ENCODE measurements at places on chromosomes 7 and 10.

DNA sequence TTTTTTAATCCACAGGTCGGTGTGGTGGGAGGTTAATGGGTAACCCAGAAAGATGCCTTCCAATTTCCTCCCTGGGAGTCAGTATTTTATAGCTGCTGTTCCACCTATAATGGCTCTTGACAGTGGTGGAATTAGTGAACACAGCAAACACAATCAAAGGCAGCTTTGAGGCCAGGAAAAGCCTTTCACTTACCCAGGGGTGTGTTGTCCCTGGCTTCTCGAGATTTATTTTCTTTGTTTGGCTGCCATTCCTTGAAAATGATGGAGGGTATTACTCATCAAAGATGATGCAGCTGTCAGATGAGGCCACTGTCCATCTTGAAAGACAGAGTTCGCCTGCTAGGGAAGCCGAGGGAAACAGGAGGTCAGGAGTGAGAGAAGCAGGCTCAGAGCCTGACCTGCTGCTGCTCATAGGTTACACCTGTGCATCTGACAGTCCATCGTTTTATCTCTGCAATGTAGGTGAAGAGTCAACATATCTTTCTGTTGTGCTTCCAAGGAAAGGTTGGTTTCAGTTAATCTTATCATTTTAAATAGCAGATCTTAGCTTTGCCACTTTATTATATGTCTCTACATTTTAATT is 221.6 kb downstream of the XPNPEP1 start:
- DNase-seq: no peak

- no peak for DNase-seq
These were observed 46.8 kb downstream of the KIAA1549 start for GRCh38 chr7:138934367-138934766.

DNA sequence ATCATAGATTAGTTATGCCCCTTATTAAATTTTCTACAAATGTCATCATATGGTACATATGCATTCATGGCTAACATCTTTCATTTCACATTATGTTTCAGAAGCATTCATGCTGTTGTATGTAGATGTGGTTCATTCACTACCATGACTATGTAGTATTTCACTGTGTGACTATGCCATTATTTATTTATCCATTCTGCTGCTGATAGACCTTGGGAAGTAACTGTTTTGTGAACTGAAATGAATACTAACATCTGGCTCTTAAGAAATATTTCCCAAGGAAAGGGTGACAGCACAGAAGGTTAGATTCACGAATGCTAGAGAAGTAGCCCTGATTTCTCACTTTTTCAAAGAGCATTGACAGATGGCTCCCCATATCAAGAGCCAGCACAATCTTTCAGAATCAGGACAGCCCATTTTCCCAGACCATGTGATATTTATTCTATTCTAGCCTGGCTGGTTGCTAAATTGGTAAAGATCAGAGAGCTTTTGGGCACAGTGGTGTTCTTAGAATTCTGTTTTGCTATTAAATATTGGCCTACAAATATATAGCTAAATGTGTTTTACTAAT is 157.4 kb downstream of the DYNC1I1 start:
- no peak for DNase-seq

GRCh38 chr10:79068562-79069324 is at the start of gene ZMIZ1:
Gene ZMIZ1 (plus strand): TSS chr10:79068966. CDS start chr10:79201633, 132,667 bp downstream.
- DNase-seq: peak; percentile 90

- DNase-seq: no peak
These were observed 130.3 kb upstream of the SLC13A1 start for GRCh38 chr7:123329988-123330643.

DNA sequence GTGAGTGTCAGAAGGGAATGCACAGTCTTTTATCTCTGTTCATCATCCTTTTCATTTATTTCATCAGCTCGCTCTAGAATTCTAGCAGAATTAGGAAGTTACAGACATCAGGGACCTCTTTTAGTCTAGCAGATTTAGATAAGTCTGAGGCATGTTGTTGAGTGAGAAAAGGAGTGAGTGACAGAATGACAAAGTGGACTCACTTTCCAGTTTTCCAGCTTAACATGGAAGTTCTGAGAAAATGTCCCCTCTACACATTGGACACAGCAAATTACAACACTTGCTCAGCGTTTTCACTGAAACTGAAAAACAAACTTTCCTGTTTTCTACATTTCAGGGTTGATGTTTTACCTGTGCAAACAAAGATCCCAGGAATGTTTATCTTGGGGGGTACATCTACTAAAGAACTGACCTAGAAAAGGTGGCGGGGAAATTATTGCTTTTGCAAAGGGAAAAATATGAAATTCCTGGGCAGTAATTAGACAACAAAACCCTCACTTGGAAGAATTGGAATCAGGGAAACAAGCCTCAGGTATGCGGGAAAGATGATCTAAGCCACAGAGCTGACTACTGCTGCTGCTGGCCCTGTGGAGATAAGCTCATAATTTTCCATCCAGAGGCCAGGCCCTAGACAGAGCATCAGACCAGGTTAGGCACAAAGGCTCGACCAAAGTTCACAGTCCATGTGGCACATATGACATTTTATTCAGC is 14.6 kb upstream of the CYP3A5 start:
- DNase-seq: no peak

GRCh38 chr10:78619115-78619851 is 449.5 kb upstream of the ZMIZ1 start:
- no peak for DNase-seq

- DNase-seq: no peak
These were observed 110.8 kb downstream of the TPK1 start for GRCh38 chr7:144725070-144725469.

DNA sequence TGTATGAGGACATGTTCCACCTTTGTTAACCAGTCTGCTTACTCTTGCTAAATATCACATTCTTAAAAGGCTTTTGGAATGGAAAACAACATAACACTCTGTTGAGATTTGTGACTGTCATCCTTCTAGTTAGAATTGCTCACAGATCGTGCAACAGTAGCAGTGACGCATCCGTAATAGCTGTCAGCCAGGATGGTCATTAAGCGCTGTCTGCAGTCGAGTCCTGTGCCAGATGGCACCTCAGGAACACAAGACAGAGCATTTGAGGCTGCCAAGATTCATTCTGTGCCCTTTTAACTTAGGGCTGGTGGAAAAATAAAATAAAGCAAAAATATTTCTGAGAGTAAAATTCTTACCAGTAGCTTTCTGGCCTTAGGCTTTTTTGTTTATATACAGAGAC is 348.6 kb downstream of the ANKRD7 start:
- DNase-seq: no peak

GRCh38 chr7:100467638-100468373 is 3.7 kb upstream of the SPACDR start:
- no peak for DNase-seq

- no peak for DNase-seq
These were observed 74.0 kb downstream of the JMJD1C start for GRCh38 chr10:63391812-63392211.

- DNase-seq: no peak
These were observed 467.4 kb downstream of the NEBL start for GRCh38 chr10:20429742-20430141.

DNA sequence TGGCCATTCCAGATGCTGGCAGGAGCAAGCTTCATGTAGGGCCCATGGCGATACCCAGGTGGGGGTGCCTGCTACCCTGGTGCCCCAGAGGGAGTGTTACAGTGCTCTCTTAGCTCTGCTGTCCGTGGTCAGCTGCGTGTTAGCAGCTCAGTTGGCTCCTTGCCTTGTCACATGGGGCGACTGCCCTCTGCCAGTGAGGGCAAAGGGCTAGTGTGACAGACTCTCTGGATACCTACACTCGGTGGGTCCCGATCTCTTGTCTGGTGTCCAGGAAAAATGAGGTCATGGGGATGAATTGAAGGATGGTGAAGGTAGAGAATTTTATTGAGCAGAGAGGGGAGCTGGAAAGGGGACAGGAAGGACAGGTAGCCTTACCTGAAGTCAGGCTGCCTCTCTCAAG is 152.2 kb downstream of the CYP26A1 start:
- DNase-seq: no peak

- no peak for DNase-seq
These were observed 138.4 kb upstream of the HGF start for GRCh38 chr7:81908220-81908619.

DNA sequence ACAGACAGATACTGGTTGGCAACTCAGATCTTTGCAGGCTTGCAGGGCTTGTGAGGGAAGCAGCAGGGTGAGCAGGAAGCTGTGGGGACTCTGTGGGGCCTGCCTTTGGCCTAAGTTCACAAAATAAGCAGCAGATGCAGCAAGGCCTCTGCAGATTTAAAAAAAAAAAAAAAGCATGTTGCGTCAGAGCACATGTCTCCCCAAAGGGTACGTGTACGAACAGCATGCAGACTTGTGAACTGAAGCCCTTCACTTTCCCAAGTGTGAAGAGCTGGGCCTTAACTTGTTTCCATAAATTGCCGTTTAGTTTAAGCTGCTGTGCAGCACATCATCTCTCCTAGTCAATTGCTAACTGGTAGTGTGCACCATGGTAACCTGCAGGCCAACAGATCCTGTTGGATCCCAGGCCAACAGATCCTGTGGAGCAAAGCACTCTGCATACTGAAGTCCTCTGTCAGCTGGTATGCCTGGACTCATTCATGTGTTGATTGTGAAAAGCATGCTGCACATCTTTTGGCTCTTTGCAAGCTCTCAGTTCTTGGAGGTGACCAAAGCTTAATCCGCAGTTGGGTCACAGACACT is 10.8 kb upstream of the XPNPEP1 start:
- DNase-seq: no peak

DNA sequence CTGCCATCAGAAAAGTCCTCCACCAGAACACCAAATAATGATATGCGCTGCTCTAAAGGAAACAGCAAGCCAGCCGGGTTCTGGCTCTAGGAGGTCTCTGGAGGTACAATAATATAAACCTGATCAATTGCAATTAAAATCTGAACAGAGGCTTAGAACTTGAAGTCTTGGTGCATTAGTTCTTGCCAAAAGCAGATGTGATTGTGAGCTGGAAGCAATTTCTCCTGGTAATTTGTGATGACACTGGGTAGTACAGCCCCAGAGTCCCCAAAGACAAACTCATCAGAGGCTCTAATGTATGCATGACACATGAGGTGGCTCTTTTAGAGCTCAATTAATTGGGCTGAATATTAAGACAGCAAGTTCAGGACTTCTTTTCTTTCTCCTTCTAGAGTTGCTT is 3.3 kb downstream of the ETV1 start:
- no peak for DNase-seq

GRCh38 chr7:158966780-158967390 is 110.5 kb downstream of the DYNC2I1 start:
- DNase-seq: no peak

- DNase-seq: peak; percentile 35
These were observed 20.3 kb downstream of the NCAPG2 start for GRCh38 chr7:158684329-158684728.

DNA sequence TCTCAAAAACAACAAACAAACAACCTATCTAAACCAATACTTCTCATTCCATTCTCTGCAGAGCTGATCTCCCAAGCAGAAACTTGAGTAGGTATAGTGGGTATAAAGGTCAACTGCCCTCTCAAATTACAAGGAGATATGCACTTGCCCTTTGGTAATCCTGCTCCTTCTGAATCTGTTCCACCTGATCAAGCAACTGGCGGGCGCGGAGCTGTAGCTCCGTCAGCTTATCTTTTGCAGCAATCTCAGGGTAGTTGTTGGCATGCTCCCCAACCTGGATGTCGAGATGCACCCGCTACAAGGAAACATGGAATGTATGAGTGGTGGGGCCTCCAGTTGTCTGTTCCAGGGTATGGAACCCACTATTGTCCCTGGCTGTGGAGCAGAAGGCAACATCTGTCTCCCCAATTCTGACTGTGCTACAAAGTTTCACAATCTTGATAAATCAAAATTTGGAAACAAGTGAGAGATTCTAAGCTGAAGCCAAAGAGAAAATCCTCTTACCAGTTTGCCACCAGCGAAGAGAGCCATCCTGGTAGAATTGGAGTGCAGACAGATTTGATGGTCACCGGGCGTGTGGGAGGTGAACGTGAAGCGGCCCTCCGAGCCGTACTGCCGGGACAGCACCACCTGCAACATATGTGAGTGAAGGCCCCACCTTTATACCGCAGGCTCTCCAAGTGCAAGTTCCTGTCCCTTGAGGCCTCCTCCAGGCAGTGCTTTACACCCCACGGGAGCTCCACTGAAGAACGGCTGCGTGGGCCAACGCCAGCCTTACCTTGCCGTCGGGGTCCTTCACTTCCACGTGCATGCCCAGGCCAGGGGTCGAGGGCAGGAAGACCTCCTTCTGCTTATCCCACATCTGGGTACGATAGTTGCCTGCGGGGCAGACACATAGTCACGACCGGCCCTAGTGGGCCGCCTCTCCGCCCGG is 819 bp downstream of the TMED4 start:
- DNase-seq: no peak

DNA sequence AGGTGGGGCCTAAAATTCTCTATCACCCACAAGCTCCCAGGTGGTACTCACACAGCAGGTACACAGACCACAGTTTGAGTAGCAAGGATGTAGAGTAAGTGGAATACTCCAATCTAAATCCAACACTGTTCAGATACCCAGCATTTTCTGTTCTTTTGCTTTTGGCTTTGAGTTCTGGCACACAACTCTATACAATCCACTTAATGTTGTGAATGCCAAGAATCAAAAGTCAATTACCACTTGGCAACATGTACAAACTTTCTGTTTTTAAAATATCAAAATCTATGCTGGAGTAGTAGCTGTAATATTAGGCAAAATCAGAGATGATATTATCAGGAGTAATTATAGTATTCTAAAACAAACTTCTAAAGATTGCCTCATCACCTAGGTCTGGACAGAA is 133.4 kb upstream of the LRRTM3 start:
- DNase-seq: no peak
